Activated naive CD8-positive, alpha-beta T cell treated with anti-CD3 and anti-CD28 coated beads, Interleukin-2, amount 10 ng/mL, durations not matched to agents 7 days and 5 days (primary cell): ENCODE measurements at places on chromosomes 16 and 17. TPM values are rescaled to one million over a fixed set of nuclear protein-coding genes. Genes with fewer than 3 reads are reported as not detected.

Gene SPATA32
- total RNA-seq: 0.53 TPM

Gene CA7
- not detected for total RNA-seq

Gene IRX3
- total RNA-seq: not detected

Gene PIMREG
- total RNA-seq: 21.1 TPM

Gene ZC3H7A
- 82.5 TPM for total RNA-seq

GRCh38 chr16:50842589-50842988 is 100.7 kb downstream of the CYLD start:
- no peak for DNase-seq

DNA sequence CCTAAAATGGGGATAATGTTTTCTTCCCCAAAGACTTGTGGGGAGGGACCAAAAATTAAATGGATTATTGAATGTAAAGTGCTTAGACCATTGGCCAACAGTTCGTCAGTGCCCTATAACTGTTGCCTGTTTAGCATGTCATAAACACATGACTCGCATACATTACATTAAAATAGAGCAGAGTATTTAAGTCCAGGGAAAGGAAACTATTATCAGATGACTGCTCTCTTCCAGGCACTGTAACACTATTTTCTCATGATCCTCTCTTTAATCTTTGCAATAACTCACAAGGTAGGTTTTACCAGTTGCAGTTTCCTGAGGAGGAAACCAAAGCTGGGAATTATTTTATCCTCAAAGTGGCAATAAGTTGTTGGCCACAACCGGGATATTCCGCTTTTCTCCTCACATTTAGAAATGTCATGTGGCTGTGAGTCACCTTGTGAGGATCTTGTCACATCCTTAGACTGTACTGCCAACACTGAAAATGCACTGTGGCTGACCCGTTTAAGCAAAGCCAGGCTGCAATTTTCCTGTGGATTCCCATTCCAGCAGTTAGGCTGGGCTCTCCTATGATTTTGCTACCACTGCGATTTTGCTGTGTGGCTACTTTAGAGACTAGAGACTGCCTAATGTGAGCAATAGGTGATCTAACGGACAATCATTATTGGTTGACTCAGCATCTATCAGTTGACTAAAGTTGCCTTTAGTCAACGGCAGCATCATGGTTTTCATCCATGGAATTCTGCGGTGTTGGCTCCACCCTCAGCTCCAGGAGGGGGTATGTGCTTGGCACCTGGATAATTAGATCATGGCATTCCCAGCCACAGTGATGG is 58.3 kb upstream of the DHX40 start:
- DNase-seq: no peak

GRCh38 chr17:1736348-1737281 is 6.1 kb upstream of the SERPINF2 start:
- DNase-seq: no peak

DNA sequence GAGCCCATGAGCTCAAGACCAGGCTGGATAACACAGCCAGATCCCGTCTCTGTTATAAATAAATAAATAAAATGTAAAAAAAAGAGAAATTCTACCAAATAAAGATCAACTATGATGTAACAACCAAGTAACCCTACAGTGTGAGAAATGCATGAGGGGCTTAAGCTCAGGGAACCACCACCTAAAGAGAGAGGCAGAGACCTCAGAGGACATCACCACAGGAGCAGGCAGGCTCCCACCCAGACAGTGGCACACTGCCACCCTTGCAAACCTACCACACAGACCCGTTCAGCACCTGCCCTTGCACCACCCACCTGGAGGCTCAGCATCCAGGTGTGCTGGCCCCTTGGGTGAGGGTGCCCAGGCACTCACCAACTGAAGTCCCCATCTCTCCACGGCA is 45.6 kb downstream of the ANKRD11 start:
- DNase-seq: no peak

- DNase-seq: no peak
Observed at GRCh38 chr16:27156579-27156978, 46.7 kb upstream of the KDM8 start.
